ENCODE measurements at places on chromosomes 6 and 20. TPM values are rescaled to one million over a fixed set of nuclear protein-coding genes. Genes with fewer than 3 reads are reported as not detected.

DNA sequence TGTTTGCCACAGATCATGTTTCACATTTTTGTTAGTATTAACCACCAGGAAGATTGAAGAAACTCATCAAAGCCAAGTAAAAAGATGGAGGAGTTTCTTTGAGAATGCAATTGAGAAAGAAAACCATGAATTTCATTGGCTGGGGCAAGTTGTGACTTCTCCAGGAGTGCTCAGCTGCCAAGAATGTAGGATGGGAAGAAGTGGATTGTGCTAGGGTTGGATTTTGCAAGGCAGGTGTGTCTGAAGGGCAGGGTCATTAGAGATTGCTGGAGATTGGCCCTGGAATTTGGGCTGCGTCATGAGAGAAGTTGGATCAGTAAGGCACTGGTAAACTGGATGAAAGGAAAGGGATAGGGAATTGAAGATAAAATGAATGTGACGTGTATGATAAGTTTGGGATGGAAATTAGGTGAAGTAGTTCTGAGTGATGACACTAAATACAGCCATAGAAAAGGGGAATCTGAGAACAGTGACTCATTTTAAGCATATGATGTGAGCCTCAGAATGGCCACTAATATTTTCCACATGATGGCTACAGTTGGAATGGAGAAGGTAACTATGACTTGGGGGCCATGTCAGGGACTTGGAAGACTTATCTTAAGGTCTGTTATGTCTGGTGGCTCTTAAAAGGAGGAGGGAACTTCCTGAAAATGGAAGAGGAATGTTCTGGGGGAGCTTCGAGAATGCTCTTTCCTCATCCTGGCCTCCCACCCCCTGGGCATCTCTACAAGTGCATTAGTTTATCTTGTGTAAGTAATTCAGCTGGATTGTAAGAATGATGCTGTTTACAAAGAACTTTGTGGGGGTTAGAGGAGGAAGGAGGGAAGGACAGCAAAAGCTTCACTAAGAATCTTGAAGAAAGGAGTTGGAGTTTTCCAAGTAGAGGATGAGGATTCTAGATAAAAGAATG is 27.8 kb upstream of the ERVFRD-1 start:
- no peak overlapping the region for H3K4me3 ChIP-seq
- H3K27me3 ChIP-seq = no peaks in the 10 kb centered on the region
- H3K27ac ChIP-seq = peak overlapping the region; percentile 19
- no peaks in the 10 kb centered on the region for H3K36me3 ChIP-seq
- no peak for DNase-seq
- peaks cover 10% of the 10 kb centered on the region for H3K4me1 ChIP-seq

TMEM200A gene
- total RNA-seq = 15.6 TPM

GRCh38 chr20:34713194-34713943 is 9.2 kb downstream of the TP53INP2 start:
- DNase-seq = no peak
- peaks cover 14% of the 10 kb centered on the region for H3K4me1 ChIP-seq
- H3K36me3 ChIP-seq = peaks cover 1% of the 10 kb centered on the region
- H3K27me3 ChIP-seq = no peaks in the 10 kb centered on the region
- H3K4me3 ChIP-seq = no peak overlapping the region

- DNase-seq = no peak
- H3K4me1 ChIP-seq = peaks cover 23% of the 10 kb centered on the region
- H3K27ac ChIP-seq = no peak overlapping the region
- H3K4me3 ChIP-seq = no peak overlapping the region
- no peaks in the 10 kb centered on the region for H3K27me3 ChIP-seq
- H3K36me3 ChIP-seq = no peaks in the 10 kb centered on the region
Observed at GRCh38 chr6:31899882-31900722, 1.8 kb downstream of the ZBTB12 start.

- no peak overlapping the region for H3K27ac ChIP-seq
- no peaks in the 10 kb centered on the region for H3K27me3 ChIP-seq
- DNase-seq = no peak
- H3K4me3 ChIP-seq = no peak overlapping the region
- H3K4me1 ChIP-seq = no peaks in the 10 kb centered on the region
- no peaks in the 10 kb centered on the region for H3K36me3 ChIP-seq
Observed at GRCh38 chr6:39411465-39411864, 89.0 kb upstream of the KCNK16 start.

ZHX3 gene
- total RNA-seq = 22.9 TPM

HCRTR2 gene
- 0.63 TPM for total RNA-seq

ARMH2 gene
- total RNA-seq = not detected

PCK1 gene
- total RNA-seq = 0.42 TPM

IPCEF1 gene
- total RNA-seq = 1.4 TPM

Data from Caco-2 (cell line).